ENCODE measurements at places on chromosomes 3 and 15. TPM values are rescaled to one million over a fixed set of nuclear protein-coding genes. Genes with fewer than 3 reads are reported as not detected.

Gene ITPKA
- total RNA-seq: 0.46 TPM

Gene ERC2
- total RNA-seq: 0.53 TPM

Gene PRR20G
- not detected for total RNA-seq

Gene NCEH1
- 24.7 TPM for total RNA-seq

Gene ST8SIA2
- total RNA-seq: not detected

Gene NEK10
- 5.6 TPM for total RNA-seq

Gene TTC21A
- total RNA-seq: 0.86 TPM

Gene SOX2
- not detected for total RNA-seq

Gene PRRT3
- total RNA-seq: 1.1 TPM

Gene XIRP1
- not detected for total RNA-seq

Gene MUC20
- not detected for total RNA-seq

Gene PAQR5
- 0.07 TPM for total RNA-seq

Gene KLHL24
- total RNA-seq: 68.9 TPM

Gene GABRR3
- total RNA-seq: not detected

Gene PML
- total RNA-seq: 28.4 TPM

Gene BSN
- total RNA-seq: under 0.01 TPM

Gene TMEM207
- total RNA-seq: not detected

Gene HHLA2
- total RNA-seq: not detected

Gene MST1R
- 1.0 TPM for total RNA-seq

Gene SLC28A2
- total RNA-seq: not detected

Gene GOLGA8R
- total RNA-seq: 1.3 TPM

All from pulmonary artery endothelial cell (primary cell).